Central memory CD4-positive, alpha-beta T cell (primary cell): ENCODE measurements at places on chromosomes 2 and 18.
A peak's percentile ranks its signal among the peaks of the same experiment; 100 is the strongest.

- DNase-seq, result no peak
Measured at GRCh38 chr2:60127191-60127590, 426.3 kb downstream of the BCL11A start.

GRCh38 chr2:43818761-43819160, 19.9 kb downstream of the ABCG5 start:
- no peak for DNase-seq

- DNase-seq, result no peak
Measured at GRCh38 chr2:158781353-158781961, 13.7 kb upstream of the DAPL1 start.

DNA sequence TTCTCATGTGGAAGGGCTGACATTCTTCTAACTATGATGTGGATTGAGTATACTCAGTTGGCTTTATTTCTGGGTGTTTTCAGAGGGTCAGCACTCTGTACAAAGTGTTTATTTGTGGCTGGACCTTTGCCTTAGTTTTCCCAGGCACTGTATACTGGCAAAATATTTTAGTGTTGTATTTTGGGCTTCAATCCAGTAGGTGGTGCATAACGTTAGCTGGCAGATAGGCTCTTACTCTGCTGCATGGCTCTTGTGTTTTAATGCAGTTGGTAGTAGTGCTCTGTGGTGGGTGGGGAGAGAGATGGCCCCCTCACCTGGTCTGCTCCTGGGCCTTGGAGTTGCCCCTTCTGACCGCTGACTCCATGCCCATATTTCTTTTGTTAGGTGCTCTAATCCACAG, 75.6 kb upstream of the REG3A start:
- no peak for DNase-seq

DNA sequence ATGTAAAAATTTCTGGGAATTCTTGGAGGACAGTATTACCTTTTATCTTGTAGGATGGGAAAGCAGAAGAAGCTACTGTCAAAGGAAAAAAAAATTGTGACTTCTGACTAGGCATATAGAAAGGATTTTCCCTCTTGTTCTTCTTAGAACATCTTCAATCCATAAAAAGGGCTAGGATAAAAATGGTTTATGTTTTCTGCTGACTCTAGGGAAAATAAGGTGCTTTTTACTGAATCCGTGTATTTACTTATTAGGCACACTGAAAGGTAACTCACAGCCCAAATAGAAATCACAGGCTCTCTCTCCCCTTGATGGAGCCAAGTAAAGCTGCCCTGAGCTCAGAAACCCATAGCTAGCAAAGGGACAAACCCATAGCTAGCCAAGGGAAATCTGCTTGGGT, 74.6 kb downstream of the EPAS1 start:
- no peak for DNase-seq

DNA sequence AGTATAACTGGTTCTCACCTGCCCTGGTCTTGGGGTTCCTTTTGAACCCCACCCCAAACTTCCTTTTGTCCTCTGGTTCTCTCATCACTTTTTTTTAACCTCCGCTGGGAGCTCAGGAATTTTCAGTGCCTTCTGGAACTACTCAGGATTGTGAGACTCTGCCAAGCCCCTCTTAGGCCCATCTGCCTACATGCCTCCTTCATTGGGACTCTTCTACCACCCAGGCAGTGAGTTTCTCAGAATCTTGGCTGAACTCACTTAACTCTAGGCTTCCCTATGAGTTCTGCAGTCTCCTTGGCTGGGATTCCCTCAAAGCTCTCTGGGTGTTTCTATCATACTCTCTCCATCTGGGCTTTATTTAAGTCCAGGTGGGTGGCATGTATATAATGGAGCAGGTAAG, 86.3 kb downstream of the MDH1 start:
- DNase-seq, result no peak

GRCh38 chr2:225737556-225737955, 338.0 kb downstream of the NYAP2 start:
- DNase-seq, result no peak

DNA sequence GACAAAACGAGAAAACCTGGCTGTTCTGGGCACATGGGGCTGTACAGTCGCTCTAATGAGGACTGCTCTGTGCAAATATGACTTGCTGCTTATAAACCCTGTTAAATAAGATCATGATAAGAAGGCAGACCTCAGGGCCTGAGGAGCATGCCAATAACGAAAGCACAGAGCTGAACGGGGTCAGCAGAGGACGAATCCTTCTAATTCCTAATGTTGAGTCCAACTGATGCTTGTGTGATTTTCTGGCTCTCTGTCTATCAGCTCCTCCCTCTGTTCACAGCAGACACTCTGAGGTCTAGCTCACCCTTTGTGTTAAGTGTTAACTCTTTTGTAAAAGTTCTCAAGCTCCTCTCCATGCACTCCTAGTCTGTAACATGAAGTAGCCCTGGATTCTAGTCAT, 167.2 kb upstream of the REV1 start:
- DNase-seq, result no peak

GRCh38 chr2:77013457-77013856, 508.7 kb downstream of the LRRTM4 start:
- DNase-seq, result no peak

DNA sequence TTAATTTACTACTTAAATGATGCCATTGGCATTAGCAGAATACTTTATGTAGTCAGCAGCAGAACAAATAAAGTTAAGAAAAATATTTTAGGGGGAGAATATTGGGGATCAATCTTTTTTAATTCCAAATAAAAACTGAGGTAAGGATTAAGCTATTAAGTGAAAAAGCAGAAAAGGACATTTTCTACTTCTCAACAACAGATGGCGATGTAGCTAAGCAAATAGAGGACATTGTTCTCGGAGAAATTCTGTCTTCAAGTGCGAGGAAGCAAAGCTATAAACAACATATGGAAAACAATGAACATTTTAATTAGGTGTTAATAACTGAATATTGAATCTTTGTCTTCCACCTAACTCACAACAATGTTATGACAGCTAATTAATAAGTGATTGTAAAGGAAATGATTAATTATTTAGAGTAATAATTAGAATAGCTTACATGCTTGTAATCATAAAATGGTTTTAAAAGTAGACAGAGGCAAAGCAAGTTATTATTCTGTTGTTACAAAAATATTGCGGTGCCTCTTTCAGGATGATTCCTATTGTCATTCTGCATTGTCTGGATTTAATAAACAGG, 32.9 kb upstream of the CCDC93 start:
- peak; percentile 19 for DNase-seq

GRCh38 chr18:3595369-3596273, 145.6 kb downstream of the TGIF1 start:
- DNase-seq, result peak; percentile 27

- DNase-seq, result peak; percentile 4
Measured at GRCh38 chr2:174901075-174901474, 104.1 kb downstream of the CHN1 start.

GRCh38 chr2:106664669-106665068, 177.5 kb downstream of the CD8B2 start:
- no peak for DNase-seq

GRCh38 chr2:240343548-240343947, 91.9 kb upstream of the GPC1 start:
- DNase-seq, result no peak

- no peak for DNase-seq
Measured at GRCh38 chr2:195531754-195532153, 125.3 kb upstream of the SLC39A10 start.

GRCh38 chr18:13375302-13376255, 157.0 kb downstream of the LDLRAD4 start:
- DNase-seq, result peak; percentile 76

GRCh38 chr2:24852431-24853020, 59.3 kb downstream of the CENPO start:
- no peak for DNase-seq

GRCh38 chr18:25192065-25192464, 159.9 kb downstream of the ZNF521 start:
- no peak for DNase-seq

DNA sequence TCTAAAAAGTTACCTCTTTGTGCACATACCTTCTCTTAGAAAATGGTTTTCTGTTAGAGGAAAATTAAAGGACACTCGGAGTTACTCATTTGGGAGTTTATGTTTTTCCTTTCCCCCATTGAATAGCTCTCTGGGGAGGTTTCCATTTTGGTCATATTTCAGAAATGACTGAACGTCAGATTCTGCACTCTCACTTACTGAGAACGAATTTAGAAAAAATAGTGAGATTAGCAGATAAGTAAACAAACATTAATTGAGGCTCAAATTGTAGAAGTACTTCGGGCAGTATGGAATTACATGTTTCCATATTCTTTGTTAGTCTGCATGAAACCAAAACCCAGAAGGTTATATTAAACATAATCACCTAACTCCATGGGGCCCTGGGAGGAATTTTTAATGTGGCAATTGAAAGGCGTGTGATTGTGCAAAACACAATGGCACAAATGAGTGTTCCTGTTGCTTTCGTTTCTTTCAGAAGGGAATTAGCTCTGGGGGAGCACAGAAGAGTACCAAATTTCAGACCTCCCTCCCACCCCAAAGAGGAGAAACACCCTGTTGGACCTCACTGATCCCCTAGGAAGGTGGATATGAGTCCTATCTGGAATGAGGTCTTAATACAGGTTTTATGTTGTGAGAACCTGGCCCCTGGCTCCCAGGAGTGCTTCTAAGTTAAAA, 212.3 kb downstream of the BCL2 start:
- no peak for DNase-seq

DNA sequence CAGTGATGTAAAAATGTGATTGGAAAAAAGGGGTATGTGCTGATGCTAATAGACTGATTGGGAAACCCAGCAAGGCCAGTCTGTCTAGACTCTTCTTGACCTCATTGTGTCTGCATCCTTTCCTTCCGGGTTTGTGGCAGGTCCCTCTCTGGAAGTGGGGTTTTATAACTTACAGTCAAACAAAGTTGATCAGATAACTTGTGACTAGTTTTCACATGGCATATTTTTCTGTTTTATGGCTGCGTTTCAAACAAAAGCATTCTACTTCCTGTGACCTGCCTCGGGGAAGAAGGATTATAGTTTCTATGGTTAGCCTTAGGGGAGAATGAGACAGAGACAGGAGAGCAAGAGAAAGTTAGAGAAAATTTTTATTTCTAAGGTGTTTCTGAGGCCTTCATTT, 188.7 kb upstream of the HNMT start:
- DNase-seq, result no peak

GRCh38 chr2:53265544-53266299, 501.9 kb upstream of the CHAC2 start:
- no peak for DNase-seq

GRCh38 chr2:151904807-151905206, 76.6 kb upstream of the ARL5A start:
- DNase-seq, result no peak

- DNase-seq, result no peak
Measured at GRCh38 chr18:23137097-23137635, 1.9 kb downstream of the CABLES1 start.

DNA sequence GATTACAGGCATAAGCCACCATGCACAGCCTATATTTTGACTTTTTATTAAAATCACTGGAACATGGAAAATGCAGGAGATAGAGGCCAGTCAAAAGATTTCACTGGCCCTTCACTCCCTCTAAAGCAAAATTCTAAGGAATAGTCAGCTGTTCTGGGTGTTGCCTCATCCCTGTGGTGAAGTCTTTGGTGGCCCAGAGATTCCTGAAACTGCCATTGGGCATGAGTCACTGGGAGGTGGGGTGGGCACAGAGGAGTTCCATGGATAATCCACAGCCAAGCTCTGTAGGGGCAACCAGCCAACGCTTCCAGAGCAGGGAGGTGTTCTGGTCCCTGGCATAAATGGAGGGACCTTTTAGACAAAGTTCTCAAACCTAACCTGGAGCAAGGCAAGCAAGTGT, 89.7 kb upstream of the TTC39C start:
- no peak for DNase-seq

GRCh38 chr2:74019516-74019915, 34.8 kb downstream of the TET3 start:
- no peak for DNase-seq

DNA sequence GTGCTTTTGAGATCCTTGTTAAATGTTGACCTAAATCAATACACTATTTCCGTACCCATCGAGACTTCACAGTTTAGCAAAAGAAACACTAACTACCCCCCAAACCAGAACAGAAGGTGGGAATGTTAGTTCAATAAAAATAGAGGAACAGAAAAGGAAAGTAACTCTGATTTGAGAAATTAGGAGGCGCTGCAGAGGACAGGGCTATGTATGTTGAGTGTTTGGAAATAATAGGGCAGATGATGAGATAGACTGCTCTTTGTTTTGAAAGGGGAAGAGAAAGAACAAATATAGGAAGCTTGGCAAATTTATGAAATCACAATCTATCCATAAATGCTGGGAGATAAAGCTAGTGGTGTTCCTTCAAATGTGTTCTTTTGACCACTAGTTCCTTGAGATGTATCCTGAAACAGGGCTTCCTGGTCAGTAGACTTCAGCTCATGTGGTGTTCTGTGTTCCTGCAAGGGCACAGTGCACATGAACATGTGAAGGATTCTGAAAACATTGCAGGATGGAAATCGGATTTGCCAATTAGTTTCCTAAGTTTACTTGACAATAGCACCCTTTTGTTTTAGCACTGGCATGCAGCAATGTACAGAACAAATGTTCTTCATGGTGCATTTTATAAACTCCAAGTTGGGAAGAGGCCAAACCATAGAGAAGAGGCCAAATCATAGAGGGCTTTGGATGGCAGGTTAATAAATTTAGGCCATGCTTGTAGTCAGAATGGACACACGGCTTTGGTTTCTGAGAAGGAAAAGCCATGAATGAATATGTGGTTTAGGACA, 39.8 kb downstream of the RHBDD1 start:
- DNase-seq, result no peak

GRCh38 chr2:191176305-191176704, 25.5 kb upstream of the STAT4 start:
- no peak for DNase-seq
